CD4-positive, alpha-beta memory T cell (primary cell): ENCODE measurements at places on chromosomes 7 and 10. TPM values are rescaled to one million over a fixed set of nuclear protein-coding genes. Genes with fewer than 3 reads are reported as not detected.

DNA sequence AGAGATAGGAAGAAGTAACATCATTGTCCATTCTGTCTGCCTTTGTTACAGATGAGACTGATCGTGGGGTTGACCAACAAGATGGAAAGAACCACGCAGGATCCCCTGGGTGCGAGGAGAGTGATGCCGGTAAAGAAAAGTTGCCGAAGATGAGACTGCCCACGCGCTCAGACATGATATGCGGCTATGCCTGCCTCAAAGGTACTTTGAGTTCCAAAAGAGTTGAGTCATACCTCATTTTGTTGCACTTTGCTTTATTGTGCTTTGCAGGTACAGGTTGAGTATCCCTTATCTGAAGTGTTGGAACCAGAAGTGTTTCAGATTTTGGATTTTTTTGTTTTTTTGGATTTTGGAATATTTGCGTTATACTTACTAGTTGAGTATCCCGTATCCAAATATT, 12.2 kb upstream of the CLCN1 start:
- peaks cover 73% of the 10 kb centered on the region for H3K36me3 ChIP-seq
- H3K4me1 ChIP-seq = peaks cover 18% of the 10 kb centered on the region
- no peak overlapping the region for H3K27ac ChIP-seq

DNA sequence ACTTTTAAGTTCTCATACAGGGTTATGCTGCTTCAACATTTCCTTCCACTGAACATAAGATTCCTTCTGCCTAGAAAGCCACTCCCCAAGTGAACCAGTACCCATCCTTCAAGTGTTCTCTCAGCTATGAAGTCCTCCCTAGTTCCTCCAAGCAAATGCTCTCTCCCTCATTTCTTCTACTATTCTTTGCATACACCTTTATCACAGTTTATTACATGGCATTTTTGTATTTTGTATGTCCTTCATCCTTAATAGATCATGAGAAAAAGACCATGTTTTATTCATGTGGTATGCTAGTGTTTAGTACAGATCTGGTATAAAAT, 1.9 kb downstream of the SYPL1 start:
- H3K4me3 ChIP-seq = no peak overlapping the region
- no peaks in the 10 kb centered on the region for H3K36me3 ChIP-seq
- H3K27ac ChIP-seq = peak overlapping the region; percentile 18
- no peaks in the 10 kb centered on the region for H3K27me3 ChIP-seq
- DNase-seq = no peak

- H3K4me3 ChIP-seq = no peak overlapping the region
- H3K36me3 ChIP-seq = no peaks in the 10 kb centered on the region
- H3K4me1 ChIP-seq = no peaks in the 10 kb centered on the region
- no peak overlapping the region for H3K27ac ChIP-seq
These were observed 24.8 kb upstream of the ARHGAP12 start for GRCh38 chr10:31953480-31953879.

DNA sequence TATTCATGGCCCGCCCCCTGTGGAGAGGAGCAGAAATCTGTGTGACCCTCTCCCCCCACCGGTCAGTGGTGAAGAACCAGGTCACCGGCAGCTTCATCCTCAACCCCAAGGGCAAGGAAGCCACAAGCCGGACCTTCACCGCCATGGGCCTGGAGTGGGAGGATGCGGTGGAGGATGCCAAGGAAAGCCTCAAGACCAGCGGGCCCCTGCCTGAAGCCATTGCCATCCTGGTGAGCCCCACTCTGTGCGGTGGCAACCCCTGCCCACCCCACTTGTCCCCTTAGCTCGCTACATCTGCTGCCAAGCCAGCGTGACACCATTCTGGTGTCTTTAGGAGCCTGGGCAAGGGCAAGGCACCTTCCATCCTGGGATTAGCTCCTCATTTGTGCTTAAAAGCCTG, 35.4 kb downstream of the TBATA start:
- H3K36me3 ChIP-seq = no peaks in the 10 kb centered on the region
- no peaks in the 10 kb centered on the region for H3K4me1 ChIP-seq
- DNase-seq = no peak
- H3K27ac ChIP-seq = no peak overlapping the region

DNA sequence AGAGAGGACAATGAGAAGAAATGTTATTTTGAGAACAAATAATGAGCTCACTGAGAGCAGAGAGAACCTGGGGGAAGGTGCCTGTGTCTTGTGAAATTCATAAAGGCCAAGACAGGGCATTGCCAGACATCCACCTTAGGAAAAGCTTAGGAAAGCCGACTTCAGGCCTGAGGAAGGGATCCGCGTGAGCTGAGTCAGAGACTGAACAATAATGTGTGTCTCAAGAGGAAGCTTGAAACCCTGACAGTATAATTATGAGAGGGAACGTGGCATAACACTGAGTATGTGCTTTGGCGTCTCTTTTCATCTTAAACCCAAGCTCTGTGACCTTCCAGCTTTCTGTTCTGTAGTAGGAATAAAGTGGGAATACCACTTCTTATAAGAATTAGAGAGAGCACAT, 307.2 kb downstream of the ACTR3B start:
- H3K4me1 ChIP-seq = no peaks in the 10 kb centered on the region
- no peaks in the 10 kb centered on the region for H3K27me3 ChIP-seq
- H3K36me3 ChIP-seq = no peaks in the 10 kb centered on the region

DNA sequence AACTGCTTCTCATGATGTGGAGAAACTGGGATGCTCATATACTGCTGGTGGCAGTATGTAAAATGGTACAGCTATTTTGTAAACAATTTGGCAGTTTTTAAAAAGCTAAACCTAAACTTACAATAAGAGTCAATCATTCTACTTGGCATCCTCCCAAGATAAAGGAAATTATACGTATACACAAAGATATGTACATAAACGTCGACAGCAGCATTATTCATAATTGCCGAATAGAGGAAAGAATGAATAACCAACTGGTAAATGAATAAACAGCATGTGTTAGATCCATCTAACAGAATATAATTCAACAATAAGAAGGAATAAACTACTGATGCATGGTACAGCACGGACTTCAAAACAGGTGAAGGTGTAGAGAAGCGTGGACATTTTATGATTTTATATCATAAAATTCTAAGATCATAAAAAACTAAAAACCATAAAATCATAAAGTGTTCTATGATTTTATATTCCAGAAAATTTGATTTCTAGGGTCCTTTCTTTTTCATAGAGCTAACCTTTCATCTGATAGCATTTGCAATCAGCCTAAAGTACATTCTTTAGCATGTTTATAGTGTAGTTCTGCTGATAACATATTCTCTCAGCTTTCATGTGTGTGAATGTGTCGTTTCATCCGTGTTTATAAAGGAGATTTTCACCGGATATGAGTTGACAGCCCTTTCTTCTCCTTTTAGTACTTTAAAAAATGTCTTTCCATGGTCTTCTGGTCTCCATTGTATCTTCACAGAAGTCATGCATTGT, 261.5 kb downstream of the DIP2C start:
- H3K4me3 ChIP-seq = no peak overlapping the region
- no peak overlapping the region for H3K27ac ChIP-seq
- no peaks in the 10 kb centered on the region for H3K27me3 ChIP-seq
- H3K36me3 ChIP-seq = no peaks in the 10 kb centered on the region
- H3K4me1 ChIP-seq = peaks cover 9% of the 10 kb centered on the region

DNA sequence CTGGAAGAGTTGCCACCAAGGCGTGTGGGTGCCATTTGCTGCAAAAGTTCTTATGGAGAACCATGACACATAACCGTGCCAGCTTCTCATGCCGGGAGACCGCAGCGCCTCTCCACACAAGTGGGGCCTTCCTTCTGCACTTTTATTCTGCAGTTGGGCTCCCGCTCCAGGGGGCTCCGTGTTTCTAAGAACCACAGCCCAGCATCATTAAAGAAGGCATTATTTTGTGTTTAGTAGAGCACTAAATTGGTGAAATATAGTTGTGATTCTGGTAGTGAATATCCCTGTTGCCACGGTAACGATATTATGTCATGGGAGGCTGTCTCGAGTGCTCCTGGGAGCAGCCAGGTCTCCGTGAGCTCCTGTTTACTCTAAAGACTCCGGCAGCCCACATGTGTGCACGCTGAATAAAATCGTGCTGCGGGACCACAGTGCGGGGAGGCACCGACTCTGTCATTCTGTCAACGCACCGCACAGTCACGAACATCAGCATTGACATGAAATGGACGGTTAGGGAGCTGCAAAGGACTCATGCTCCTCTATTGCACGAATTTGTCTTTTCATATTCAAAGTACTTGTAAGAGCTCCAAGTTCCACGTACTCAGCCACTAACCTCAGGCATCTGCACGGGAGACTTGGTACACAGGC, 68.8 kb upstream of the PITRM1 start:
- H3K27ac ChIP-seq = no peak overlapping the region
- no peak overlapping the region for H3K4me3 ChIP-seq
- DNase-seq = no peak

DNA sequence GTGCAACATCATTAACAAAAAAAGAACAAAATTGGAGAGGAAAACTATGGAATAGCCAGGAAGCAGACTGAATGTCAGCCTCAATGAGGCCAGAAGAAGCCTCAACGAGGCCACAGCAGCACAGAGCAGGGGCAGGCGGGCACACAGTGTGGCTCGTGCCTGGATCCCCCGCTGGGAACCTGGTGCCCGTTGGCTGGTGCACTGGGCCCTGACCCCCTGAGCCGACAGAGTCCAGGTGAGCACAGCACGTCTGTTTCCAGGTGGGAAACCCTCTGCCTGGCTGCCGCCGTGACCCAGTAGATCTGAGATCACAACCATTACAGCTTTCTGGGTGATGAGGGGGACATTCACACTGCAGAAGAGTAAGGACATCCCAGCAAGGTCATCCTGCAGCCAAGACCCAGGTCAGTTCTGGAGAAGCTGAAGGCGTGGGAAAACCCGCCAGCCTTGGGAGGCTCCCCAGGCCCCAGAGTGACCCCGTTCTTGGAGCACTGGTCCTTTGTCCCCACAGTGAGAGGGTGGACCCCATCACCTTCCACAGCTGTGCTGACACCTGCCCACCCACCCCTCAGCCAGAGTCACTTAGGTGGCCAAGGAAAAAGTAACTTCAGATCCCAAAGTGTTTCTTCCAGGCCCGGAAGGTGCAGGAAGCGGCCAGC, 222.1 kb downstream of the ADARB2 start:
- no peaks in the 10 kb centered on the region for H3K27me3 ChIP-seq
- H3K27ac ChIP-seq = no peak overlapping the region
- H3K4me1 ChIP-seq = no peaks in the 10 kb centered on the region
- no peak overlapping the region for H3K4me3 ChIP-seq
- H3K36me3 ChIP-seq = no peaks in the 10 kb centered on the region

DNA sequence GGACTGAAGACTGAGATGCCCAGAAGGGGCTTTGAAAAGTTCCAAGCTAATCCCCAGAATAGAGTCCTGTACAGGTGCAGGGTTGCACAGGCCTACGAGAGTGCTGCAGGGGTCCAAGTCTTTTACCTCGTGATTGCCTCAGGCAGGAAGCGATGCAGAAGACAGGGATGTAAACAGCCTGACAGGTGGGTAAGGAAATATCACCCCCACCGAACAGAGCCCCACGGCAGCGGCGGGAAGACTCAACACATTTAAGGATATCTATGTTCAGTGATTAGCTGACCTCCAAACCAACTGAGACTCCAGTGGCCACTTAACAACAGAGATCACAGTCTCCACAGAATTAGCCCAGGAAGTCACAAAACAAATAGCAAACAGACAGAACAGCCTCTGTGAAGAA, 73.9 kb upstream of the VIPR2 start:
- no peak overlapping the region for H3K4me3 ChIP-seq
- no peaks in the 10 kb centered on the region for H3K36me3 ChIP-seq
- no peaks in the 10 kb centered on the region for H3K4me1 ChIP-seq
- H3K27me3 ChIP-seq = no peaks in the 10 kb centered on the region
- no peak for DNase-seq
- H3K27ac ChIP-seq = no peak overlapping the region

- no peak overlapping the region for H3K4me3 ChIP-seq
- H3K36me3 ChIP-seq = no peaks in the 10 kb centered on the region
- H3K27me3 ChIP-seq = no peaks in the 10 kb centered on the region
- DNase-seq = no peak
- no peak overlapping the region for H3K27ac ChIP-seq
These were observed 181.6 kb downstream of the PTPN20 start for GRCh38 chr10:47092831-47093230.

DNA sequence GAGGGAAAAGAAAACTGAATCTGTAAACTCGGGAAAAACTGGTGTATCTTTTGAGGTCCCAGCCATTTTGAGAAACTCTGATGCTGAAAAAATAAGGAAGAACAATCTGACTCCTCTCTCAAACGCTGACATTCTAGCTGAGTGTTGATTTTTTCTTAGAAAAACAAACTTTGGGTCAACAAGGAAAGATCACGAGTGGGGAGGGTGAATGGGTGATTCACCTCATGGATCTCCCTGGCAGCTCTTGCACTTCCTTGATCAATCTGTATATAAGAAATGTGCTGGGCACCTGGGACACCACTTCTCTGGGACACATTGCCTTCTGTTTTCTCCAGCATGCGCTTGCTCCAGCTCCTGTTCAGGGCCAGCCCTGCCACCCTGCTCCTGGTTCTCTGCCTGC, at the start of gene PIP:
PIP (plus strand) TSS at position 297 of the 400 bp plus-strand sequence; CDS start at position 337, 40 bp downstream.
- no peaks in the 10 kb centered on the region for H3K36me3 ChIP-seq
- H3K27me3 ChIP-seq = no peaks in the 10 kb centered on the region
- no peak within 1 kb of the TSS for H3K27ac ChIP-seq
- no peaks in the 10 kb centered on the region for H3K4me1 ChIP-seq

GRCh38 chr7:75983471-75984129, 10.8 kb downstream of the TMEM120A start:
- peaks cover 11% of the 10 kb centered on the region for H3K36me3 ChIP-seq
- H3K4me3 ChIP-seq = no peak overlapping the region
- no peak for DNase-seq
- no peaks in the 10 kb centered on the region for H3K4me1 ChIP-seq
- no peaks in the 10 kb centered on the region for H3K27me3 ChIP-seq

DNA sequence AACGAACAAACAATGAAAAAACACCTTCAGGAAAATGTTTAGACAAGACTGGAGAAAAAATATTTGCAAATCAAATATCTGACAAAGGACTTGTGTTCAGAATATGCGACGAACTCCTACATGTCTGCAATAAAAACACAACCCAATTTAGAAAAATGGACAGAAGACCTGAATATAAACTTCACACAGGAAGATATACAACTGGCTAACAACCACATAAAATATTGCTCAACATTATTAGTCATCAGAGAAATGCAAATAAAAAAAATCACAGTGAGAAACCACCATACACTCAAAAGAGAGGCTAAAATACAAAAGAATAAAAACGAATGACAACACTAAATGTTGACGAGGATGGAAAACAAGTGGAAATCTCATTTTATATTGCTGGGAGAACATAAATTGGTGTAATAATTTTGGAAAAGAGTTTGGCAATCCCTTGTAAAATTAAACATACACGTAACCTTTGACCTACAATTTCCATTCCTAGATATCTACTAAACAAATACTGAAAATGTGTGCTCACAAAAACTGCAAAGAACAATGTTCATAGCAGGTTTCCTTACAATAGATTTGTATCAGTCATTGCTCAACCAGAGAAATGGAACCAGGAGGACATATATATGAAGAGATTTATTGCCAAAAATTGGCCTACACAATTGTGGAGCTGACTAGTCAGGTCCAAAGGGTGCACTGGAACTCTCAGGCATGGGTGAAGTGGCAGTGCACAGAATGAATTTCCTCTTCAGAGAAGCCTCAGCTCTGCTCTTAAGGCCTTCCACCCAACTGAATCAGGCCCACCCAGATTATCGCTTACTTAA, 82.9 kb upstream of the OGDHL start:
- peaks cover 18% of the 10 kb centered on the region for H3K36me3 ChIP-seq
- H3K27ac ChIP-seq = no peak overlapping the region
- no peaks in the 10 kb centered on the region for H3K27me3 ChIP-seq
- no peak for DNase-seq
- no peaks in the 10 kb centered on the region for H3K4me1 ChIP-seq

PAX4 gene
- total RNA-seq = not detected

FAM20C gene
- 4.7 TPM for total RNA-seq

SPDYE2B gene
- total RNA-seq = not detected

FKBP6 gene
- total RNA-seq = not detected

METTL27 gene
- total RNA-seq = 6.1 TPM

HOXA9 gene
- not detected for total RNA-seq

ABCB1 gene
- 27.1 TPM for total RNA-seq
